ENCODE measurements at places on chromosomes 3 and 15.

- no peak for DNase-seq
These were observed 20.4 kb downstream of the TERC start for GRCh38 chr3:169744366-169745054.

GRCh38 chr3:62529230-62529629 lies 155.9 kb upstream of the FEZF2 start:
- no peak for DNase-seq

- no peak for DNase-seq
These were observed 416.8 kb upstream of the NAALADL2 start for GRCh38 chr3:174442302-174442682.

DNA sequence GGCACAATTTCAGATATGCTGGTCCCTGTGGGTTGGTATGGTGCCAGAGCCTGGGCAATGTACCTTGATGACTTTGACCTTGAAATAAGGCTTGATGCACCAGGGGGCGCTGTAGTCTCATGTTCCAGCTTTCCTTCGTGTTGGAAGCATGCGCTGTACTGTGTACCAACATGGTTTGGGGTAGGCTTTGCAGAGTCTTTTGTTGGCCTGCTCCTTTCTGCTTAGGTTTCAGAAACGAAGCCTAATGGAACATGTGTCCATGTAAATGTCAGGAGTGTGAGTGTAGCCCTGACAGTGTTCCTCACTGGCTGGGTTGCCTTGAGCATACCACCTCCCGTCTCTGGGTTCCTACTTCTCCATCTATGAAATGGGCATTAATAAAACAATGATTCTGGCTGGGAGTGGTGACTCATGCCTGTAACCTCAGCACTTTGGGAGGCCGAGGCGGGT lies 3.6 kb upstream of the CCR4 start:
- DNase-seq, result peak; percentile 91

DNA sequence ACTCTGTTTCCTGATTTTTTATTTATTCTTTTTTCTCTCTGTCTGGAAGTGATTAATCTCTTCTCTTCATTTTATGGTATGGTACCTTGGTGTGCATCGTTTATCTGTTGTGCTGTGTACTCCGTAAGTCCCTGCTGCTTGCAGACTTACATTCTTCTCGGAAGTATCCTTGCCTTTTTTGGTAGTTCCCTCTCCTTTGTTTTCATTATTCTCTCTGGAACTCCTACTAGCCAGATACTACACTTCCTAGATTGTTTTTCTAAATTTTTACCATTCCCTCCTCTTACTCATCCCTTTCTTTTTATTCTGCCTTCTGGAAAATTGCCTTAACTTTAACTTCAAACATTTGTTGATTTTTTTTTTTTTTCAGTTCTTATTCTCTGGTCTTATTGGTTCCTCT lies 27.2 kb downstream of the PIK3CA start:
- DNase-seq, result no peak

DNA sequence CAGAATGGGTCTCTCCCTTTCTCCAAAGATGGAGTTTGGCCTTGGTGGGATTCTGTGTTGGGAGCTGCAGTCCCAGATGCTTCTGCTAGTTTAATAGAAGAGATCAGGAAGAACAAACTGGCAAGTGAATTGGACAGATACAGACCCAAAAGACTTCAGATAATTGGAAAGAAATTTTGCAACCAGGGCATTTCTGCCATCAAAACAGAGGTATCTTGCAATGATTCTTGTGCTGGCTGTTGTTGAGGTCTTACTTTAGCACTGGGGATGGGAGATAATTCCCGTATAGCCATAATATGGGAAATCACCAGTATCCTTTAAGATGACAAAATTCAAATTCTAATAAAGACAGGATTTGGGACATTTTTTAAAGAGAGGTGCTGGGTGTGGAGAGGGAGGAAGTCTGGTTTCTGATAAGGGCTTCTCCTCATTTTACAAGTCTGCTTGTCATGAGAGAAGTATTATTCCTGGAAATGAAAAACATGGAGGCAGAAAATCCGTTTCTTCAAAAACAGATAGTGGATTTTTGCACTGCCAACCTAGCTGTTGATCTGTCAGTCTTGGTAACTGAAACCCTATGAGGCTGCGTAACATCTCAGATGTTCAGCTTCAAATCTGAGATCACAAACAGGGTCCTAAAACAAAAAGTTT lies 40.1 kb downstream of the FNDC3B start:
- DNase-seq, result no peak

DNA sequence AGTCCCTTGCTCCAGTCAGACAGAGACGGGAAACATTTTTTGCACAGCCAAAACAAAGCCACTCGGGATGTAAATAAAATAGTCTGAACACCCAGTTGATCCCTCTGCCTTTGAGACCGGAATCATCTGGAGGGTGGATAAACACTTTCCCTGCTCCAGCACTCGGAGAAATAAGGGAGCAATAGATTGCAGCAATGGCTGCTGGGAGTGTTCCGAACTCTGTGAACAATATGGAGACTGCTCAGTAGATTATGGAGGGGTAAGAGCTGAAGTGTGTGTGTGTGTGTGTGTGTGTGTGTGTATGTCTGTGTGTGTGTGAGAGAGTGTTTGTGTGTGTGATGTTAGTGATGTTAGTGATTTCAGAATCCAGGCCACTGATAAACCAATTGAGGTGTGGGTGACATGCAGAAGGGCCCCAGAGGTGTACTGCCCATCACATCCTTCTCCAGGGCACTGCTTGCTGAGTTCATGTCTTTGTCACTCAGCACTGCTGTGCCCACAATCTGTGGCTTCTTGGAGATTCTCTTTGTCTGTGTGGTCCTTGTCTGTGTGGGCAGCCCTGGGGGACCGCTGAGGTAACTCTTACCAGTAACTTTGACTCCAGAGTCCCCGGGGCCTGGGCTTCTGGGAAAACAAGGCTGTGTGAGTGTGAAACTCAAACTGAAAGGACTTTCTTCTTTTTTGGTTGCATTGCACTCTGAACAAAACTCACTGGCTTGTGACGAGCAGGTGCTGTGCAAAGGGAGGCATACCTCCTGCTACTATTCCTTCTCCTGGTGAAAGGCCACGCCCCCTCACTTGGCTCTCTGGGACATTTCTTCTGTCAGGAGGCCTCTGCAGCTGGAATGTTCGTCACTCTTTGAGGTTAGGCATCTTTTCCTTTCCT lies 23.0 kb downstream of the CRYGS start:
- peak; percentile 74 for DNase-seq

DNA sequence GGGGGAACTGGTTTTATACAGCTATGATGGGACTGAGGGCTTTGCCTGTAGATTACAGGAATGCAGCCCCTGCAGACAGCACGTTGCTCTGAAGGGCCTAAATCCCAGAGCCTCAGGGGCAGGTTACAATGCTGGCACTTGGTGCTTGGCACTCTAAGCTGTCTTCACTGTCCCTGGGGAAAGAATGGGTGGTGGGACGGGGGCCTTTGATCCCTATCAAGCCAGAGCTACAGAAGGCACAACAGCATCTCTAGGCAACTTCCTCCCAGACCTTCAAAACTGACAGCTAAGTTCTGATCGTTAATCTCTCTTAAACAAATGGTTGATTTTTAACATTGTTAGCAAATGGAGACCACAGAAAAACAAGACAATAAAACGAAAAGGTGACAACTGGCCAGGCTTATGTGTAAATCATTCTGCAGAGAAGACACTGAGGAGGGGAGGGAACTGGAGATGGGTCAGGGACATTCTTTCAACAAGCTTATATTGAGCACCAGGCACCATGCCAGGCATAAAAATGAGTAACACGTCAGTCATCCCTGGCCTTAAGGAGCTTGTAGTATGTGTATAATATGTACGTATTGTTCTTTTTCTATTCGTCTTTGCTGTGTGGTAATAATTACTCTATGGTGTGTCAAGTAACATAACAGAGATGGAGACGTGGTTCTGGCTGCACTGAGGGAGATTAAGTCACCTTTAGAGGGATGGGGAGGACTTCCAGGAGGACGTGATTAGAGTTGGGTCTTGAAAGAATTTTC lies 49.1 kb downstream of the CA12 start:
- no peak for DNase-seq

DNA sequence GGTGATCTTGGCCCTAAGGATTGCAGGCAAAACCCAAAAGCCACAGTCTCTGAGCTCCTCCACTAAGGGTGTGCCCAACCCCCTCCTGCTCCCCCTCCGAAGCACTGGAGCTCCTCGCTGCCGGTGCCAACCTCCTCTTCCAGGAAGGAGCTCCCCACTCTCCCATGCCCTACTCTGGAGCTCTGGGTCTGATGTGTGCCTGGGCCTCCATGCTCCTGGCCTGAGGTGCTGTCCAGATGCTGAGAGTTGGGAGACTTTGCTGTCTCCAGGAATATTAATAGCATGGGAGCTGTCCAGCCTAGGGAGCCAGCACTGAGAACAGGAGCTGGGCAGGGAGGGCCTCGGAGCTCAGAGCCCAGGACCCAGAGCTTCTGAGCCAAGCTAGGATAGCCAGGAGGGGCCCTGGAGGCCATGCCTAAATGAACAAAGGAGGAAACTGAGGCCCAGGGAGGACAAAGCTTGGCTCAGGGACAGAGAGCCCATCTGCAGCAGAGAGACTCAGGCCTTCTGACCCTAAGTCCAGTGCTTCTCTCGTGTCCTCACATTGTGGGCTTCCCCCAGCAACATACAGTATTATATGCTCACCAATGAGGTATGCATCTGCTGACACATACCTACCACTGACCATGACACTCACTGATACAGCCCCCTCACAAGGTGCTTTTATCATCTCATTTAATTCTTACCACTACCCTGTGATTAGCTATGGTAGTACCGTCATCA lies 36.9 kb upstream of the HERC1 start:
- no peak for DNase-seq

DNA sequence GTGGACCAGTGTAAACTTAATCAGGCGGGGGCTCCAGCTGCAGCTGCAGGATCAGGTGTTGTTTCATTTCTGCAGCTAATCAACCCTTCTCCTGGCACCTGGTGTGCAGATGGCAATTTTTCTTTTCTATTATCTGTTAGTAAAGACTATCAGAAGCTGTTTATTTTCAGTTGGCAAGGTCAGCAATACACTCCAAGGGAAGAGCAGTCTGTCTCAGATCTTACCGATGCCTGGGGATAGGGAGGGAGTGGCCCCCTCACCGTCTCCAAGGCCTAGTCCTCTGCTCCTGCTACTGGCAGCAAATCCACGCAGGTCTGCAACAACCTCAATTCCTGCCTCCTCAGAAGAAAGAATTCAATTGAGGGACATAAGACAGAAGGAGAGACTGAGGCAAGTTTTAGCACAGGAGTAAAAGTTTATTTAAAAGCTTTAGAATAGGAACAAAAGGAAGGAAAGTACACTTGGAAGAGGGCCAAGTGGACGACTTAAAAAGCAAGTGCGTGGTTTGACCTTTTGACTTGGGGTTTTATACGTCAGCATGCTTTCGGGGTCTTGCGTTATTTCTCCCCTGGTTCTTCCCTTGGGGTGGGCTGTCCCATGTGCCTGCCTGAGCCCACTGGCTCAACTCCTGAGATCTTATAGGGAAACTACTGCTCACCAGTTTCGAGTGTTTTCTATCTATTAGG lies 9.2 kb downstream of the CCRL2 start:
- DNase-seq, result no peak

- peak; percentile 93 for DNase-seq
These were observed 24.3 kb upstream of the FLNB start for GRCh38 chr3:57983734-57984518.

DNA sequence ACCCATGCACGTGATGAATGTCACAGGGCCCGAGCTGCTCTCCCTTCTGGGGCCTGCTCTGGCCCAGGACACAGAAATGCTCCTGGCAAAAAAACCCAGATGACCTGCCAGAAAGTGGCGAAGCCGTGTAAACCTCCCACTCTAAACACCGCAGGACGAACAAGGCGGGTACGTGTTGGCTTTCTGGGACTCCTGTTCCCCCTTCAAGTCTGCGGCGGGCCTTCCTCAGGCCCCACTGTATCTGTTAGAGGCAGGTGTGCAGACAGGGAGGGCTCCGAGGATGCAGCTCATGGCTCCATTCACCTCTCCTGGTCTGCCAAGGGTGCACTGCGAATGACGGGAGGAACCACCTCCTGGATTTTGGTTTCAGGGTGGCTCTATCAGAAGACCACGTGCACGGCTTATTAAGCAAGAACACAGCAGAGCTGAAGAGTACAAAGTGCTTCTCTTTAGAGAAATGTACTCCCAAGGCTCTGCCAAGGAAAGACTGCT lies 173.8 kb downstream of the ADAMTS17 start:
- DNase-seq, result no peak

GRCh38 chr3:39075910-39076309 lies 24.1 kb downstream of the WDR48 start:
- peak; percentile 68 for DNase-seq

DNA sequence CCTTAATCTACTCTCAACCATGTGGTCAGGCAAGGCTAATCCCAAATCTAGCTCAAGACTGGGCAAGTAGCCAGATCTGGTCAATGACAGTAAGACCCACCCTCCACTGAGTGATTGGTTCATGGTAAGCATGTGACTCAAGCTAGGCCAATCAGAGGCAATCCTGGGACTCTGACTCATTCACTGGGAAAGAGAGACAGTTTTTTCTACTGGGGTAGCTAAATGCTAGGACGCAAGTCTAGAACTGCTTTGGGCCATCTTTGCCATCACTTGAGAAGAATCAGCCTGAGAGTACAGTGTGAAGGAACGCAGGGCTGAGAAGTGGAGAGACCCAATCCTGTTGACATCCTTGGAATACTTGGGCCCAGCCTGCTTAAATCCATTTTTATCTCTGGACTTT lies 9.4 kb upstream of the RAD18 start:
- no peak for DNase-seq

- DNase-seq, result no peak
These were observed 6.0 kb downstream of the CLCN2 start for GRCh38 chr3:184355261-184356040.

- DNase-seq, result no peak
These were observed 39.3 kb downstream of the KLHL25 start for GRCh38 chr15:85755471-85755870.

DNA sequence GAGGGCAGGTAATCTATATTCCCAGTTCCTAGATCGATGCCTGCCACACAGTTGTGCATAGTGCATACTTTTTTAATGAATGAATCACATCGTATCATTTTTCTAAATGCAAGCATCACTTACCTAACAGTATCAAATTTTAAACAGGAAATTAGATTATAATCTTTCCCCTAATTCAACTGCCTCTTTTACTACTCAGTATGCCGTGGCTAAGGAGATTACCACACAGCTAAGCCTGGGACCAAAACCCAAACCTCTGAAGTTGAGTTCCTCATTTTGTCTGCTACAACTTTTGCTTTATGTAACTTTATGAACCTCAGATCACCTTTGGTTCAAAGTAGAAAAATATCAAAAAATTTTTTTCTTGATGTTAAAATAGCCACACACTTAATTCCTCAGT lies 53.2 kb upstream of the FNDC3B start:
- DNase-seq, result no peak

DNA sequence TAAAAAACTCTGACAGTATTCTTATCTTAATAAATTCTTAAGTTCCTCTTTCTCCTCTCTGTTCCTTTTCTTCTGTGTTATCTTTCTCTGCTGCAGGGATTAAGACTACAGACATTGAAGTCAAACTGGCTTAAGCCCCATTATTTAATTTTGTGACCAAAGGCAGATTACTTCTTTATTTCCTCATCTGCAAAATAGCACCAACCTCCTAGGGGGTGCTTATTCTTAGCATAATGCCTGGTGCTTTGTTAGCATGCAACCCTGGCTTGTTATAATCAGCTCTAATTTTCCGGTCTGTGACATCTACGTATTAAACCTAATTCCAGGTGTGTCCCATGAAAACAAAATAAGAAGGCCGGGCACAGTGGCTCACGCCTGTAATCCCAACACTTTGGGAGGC lies 23.8 kb downstream of the SEMA6D start:
- DNase-seq, result no peak

GRCh38 chr3:40793730-40794129 lies 269.0 kb downstream of the ZNF621 start:
- no peak for DNase-seq

GRCh38 chr3:136772709-136773108 lies 20.5 kb upstream of the STAG1 start:
- no peak for DNase-seq
